Tibial nerve (tissue), 4 donors: ENCODE measurements at places on chromosomes 7 and 10.

GRCh38 chr10:93495654-93496321 is 624 bp upstream of the CEP55 start:
- no peak for DNase-seq

DNA sequence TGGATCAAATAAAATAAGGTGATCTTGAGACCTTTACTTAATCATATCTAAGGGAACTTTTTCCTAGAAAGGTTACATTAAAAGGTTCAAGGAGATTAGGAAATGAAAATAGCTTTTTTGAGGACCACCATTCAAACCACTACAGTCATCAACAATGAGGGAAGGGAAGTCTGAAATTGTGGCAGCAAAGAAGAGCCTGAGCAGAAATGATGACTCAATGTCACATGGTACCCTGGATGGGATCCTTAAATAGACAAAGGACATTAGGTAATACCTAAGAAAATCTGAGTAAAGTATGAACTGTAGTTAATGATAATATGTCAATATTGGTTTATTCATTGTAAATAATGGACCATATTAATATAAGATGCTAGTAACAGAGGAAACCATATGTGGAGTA is 236.0 kb downstream of the SEMA3D start:
- no peak for DNase-seq

GRCh38 chr7:77935652-77936348 is 137.2 kb downstream of the PHTF2 start:
- no peak for DNase-seq

DNA sequence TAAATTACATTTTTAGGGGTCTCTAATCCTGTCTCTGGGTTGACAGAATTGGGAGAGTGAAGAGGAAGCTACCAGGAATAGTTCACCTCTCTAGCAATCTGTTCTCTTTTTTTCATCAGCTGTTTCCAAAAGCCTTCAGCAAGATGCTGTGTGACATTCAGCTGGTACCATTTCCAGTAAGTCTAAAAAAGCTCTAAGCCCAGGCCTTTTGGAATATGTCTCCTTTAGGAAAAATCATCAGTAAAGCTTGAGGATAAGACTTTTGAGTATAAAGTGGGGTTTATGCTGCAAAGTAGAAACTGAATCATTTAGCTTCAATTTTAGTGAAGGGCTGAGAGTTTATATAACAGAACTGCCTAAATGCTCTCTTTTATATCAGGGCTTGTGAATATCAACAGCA is 81.5 kb downstream of the CCNY start:
- no peak for DNase-seq

- no peak for DNase-seq
Measured at GRCh38 chr7:81333536-81333935, 414.7 kb upstream of the SEMA3C start.

DNA sequence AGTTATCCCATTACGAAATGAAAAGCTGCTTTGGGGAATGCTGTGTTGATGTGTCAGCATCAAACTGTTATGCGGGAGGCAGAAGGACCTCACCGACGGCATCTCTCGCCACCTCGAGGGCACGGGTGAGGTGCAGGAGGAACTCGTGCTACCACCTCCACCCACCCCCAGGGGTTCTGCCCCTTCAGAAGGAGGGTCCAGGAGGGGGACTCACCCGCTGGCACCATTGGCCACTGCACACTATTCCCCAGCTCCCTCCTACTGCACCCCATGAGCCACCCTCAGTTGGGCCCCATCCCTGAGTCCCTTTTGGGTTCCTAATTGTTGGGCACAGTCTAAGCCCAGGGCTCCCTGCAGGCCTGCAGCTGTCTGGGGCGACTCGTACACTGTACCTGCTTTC is 236.6 kb downstream of the PTPRN2 start:
- no peak for DNase-seq

DNA sequence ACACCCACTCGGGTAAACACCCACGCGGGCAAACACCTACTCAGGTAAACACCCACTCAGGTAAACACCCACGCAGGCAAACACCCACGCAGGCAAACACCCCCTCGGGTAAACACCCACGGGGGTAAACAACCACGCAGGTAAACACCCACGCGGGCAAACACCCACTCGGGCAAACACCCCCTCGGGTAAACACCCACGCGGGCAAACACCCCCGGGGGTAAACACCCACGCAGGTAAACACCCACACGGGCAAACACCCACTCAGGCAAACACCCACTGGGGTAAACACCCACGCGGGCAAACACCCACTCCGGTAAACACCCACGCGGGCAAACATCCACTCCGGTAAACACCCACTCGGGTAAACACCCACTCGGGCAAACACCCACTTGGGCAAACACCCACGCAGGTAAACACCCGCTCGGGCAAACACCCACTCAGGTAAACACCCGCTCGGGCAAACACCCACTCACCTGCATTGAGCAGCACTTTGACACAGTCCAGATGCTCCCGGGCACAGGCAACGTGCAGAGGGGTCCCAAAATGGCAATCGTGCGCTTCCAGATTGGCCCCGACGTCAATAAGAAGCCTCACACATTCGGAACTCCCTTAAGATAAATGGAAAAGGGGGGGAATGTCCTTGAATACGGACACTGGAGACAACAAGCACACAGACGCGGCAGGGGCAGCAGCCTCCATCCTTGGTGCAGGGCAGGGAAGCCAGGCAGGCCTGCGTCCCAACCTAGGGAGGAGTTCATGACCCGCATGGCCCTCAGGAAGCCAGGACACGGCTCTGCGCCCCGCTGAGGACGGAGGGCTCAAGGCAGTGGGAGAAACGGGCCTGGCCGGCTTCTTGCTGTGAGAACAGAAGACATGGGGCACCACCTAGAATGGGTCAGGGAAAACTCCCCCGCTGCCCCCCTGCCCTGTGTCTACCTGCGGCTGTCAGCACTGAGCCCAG is 17.6 kb downstream of the ASB13 start:
- no peak for DNase-seq

DNA sequence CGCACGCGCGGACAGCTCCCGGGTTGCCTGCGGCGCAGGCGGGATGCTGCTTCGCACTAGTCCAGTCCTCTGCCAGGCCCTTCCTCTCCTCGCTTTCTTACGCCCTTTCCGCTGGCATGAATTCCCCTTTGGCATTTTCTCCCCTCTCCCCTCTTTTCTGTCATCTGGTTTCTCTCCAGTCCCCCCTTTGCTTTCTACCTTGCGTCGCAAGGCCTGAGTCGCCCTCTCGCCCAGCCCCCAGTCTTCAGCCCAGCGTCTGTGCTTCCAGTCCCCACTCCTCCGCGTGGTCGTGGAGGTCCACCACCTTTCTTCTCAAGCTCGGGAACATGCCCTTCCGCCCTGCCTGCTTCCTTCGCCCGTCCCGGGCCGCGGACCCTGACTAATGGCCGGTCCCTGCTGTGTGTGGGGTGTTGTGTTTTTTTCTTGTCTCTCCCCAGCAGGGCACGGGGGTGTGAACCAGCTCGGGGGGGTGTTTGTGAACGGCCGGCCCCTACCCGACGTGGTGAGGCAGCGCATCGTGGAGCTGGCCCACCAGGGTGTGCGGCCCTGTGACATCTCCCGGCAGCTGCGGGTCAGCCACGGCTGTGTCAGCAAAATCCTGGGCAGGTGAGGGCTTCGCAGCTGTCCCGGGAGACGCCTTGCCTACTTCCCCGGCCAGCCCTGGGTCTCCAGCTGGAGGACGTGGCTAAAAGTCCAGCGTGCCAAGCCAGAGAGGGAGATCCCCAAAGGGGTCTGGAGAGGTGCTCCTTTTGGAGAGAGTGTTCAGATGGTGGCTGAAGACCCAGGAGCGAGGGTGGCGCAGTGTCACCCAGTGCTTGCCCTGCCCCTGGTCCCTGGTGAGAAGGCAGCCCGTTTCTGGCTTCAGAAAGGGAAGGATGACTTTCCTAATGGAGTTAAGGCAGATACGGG is 4.2 kb downstream of the PAX2 start:
- no peak for DNase-seq

- DNase-seq, result no peak
Measured at GRCh38 chr10:105063796-105064195, 422.7 kb downstream of the SORCS3 start.

DNA sequence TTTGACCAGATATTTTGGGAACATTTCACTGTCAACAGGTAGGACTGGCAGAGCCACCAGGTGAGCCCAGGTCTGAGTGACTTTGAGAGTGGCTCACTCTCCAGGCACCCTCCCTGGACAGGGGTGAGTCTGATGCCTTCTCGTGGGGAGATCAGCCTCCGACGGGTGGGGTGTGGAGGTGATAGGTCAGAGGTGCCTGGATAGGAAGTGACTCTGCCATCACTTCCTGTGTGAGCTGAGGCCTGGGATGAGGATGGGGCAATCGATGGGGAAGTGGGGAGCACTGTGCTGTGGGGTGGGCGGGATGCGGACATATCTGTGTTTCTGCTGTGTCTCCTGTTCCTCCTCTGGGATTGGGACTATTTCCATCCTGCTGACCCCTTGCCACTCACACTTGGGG is 34.6 kb downstream of the IFT22 start:
- no peak for DNase-seq

- no peak for DNase-seq
Measured at GRCh38 chr10:132503581-132504421, 33.8 kb upstream of the INPP5A start.

GRCh38 chr10:91339729-91340128 is 70.4 kb upstream of the HECTD2 start:
- no peak for DNase-seq

GRCh38 chr10:117619707-117620405 is 77.3 kb downstream of the EMX2 start:
- DNase-seq, result no peak

GRCh38 chr7:9835199-9835598 is 1138.5 kb upstream of the PHF14 start:
- no peak for DNase-seq

- DNase-seq, result no peak
Measured at GRCh38 chr10:21184984-21185383, 287.9 kb upstream of the NEBL start.

- no peak for DNase-seq
Measured at GRCh38 chr10:132738454-132739224, 47.3 kb downstream of the NKX6-2 start.

DNA sequence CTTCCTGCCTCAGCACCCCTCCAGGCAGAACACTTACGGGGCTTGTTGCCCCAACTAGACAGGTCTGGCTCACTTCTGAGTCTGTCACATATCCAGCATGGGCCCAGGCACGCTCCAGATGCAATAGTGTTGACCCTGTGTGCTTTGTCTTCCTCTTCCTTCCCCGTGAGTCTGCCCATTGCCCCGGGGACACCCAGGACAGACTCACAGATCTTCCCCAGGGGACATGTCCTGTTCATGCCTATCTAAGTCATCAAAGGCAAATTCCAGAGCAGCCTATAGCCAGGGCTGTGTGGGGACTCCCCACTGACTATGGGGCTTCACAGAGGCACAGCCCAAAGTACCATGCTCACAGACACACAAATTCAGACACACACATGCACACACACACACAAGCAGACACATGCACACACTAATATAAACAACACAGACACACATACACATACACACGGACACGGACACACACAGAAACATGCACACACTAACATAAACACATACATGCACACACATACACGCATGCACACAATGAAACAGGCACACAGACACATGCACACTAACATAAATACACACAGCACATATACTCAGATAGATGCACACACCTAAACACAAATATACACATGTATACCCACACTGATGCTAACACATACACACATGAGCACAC is 175.8 kb downstream of the KCNMA1 start:
- DNase-seq, result no peak

GRCh38 chr7:37283716-37284115 is 164.9 kb downstream of the ELMO1 start:
- no peak for DNase-seq

GRCh38 chr10:132837905-132838304 is 52.0 kb upstream of the NKX6-2 start:
- no peak for DNase-seq

DNA sequence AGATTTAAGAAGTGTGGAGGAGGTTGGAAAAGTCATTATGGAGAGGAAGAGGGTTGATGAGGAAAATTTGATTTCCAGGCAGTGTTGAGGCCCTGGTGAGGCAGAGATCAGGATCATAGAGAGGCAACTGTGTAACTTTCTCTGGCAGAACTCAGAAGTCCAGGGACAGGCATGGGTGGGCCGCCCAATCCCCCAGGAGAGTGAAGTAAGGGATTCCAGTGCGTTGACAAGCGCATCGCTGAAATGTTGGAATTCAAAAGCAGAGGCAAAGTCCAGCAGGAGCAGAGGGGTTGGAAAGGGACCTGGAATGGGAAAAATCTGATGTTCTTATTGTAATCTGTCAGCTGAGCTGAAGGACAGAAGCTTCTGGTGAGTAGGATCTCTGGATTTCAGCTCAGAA is 207.3 kb downstream of the FAM107B start:
- DNase-seq, result no peak

DNA sequence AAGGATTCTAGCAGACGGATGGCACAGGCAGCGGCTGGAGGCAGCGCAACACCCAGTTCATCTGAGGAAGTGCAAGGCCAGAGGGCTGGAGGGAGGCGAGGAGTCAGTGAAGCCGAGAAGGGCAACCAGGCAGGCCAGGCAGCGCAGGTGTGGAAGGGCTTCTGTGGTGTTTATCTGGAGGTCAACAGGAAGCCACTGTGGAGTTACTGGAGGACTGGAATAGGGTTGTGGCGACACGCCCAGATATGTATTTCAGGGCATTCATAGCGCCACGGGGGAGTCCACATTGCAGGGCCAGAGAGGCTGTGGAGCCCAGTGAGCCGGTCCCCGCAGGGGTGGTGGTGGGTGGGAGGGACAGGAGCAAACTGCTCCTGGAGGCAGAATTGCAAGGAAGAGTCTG is 150.6 kb downstream of the CDH23 start:
- DNase-seq, result no peak

- DNase-seq, result no peak
Measured at GRCh38 chr10:11261687-11262493, 244.2 kb downstream of the CELF2 start.

DNA sequence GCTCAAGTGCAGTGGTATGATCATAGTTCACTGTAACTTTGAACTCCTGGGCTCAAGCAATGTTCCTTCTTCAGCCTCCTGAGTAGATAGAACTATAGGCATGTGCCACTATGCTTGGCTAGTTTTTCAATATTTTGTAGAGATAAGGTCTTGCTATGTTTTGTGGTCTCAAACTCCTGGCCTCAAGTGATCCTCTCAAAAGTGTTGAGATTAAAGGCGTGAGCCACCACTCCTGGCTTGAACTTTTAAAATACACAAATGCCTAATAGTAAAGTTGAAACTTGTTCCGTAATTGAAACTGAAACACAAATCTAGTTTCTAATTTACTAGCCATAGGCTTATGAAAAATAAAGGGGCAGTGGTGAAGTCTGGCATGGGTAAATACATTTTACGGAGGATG is 65.7 kb downstream of the AP3M1 start:
- DNase-seq, result no peak
